ENCODE measurements at places on chromosomes 6 and 20.

- no peak for DNase-seq
These were observed 32.4 kb downstream of the VAPB start for GRCh38 chr20:58421497-58421850.

DNA sequence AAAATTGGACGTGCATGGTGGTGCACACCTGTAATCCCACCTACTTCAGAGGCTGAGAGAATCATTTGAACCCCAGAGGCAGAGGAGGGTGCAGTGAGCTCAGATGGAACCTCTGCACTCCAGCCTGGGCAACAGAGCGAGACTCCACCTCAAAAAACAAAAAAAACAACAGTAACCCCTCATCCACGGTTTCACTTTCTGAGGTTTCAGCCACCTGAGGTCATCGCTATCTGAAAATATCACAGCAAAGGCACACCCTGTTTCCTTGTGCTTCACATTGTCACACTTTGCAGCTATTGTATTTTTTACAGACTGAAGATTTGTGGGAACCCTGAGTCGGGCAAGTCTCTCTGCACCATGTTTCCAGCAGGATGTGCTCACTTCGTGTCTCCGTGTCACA lies 54.1 kb upstream of the FOXQ1 start:
- no peak for DNase-seq

- DNase-seq = no peak
These were observed 185.2 kb upstream of the GMDS start for GRCh38 chr6:2430612-2431011.

- DNase-seq = no peak
These were observed 180.4 kb upstream of the JARID2 start for GRCh38 chr6:15065261-15065989.

DNA sequence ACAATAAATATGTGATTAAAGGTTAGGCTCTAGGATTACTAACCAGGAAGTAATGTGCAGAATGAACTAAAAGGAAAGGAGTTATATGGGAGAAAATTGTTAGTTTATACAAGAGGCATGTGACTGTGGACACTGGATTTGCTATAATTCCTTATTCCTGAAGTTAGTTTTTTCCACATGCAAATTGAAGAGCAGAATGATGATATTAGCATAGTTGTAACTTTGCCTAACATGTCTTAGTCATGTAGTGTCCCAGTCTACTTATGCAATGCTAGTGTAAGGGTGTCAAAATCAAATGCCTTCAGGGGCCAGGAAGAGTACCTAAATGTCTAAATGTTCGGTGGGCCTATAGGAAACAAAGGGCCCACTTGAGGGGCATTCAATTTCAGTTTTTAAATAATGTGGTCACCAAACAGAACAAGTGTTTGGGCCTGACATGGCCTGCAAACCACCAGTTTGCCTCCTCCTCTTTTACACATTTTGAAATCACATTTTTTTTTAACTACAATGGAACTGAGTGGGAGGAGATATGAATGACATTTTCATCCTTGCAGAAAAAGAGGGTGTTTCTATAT lies 28.0 kb upstream of the CEP85L start:
- no peak for DNase-seq

- no peak for DNase-seq
These were observed 288.7 kb downstream of the RNF144B start for GRCh38 chr6:18675881-18676280.

DNA sequence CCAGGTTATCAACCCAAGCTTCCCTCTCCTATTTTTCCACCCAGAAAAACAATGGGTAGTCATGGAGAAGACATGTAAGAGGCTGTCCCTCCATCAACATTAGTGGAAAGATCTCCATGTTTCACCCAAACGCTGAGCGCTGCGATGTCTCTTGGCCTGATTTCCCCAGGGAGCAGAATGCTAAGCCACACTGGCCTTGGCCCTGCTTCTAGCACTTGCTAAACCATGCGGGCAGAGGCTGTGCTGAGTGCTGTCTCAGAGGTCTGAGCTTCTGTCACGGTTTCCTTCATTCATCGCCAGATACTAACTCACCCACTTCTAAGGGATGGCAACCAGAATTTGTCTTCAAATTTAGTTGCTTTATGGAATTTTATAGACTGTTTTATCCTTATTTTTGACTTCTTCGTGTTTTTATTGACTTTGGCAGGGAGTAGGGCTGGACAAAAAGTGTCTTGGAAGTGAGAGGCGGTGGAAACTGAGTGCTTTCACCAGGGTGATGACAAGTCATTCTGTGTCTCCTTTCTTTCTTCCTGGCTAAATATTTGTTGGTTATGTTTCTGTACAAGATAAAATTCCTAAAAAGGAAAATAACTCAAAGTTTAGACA lies 181.4 kb upstream of the UST start:
- no peak for DNase-seq

DNA sequence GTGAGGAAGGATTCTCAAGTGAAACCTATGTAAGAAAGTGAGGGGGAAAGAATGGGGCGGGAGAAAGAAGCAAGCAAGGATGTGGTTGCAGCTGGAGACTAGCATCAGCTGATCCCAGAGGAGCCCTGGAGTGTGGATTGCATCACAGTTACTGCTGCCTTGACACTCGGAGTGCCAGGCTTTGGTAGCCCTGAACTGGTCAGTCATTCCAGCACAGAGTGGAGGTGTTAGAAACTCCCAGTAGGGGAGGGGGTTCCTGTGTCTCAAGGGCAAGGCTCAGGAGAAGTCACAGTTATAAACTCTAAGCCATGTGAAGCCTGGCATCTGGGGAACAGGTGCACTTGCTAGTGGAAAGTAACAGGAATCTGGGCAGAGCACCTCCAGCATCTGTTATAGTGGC lies 23.5 kb downstream of the SNAP25 start:
- DNase-seq = no peak

GRCh38 chr20:869606-870005 lies 36.1 kb downstream of the FAM110A start:
- DNase-seq = no peak

GRCh38 chr6:14412026-14412425 lies 294.5 kb downstream of the CD83 start:
- DNase-seq = no peak

- DNase-seq = no peak
These were observed 252.9 kb upstream of the RUNX2 start for GRCh38 chr6:45075246-45075645.

DNA sequence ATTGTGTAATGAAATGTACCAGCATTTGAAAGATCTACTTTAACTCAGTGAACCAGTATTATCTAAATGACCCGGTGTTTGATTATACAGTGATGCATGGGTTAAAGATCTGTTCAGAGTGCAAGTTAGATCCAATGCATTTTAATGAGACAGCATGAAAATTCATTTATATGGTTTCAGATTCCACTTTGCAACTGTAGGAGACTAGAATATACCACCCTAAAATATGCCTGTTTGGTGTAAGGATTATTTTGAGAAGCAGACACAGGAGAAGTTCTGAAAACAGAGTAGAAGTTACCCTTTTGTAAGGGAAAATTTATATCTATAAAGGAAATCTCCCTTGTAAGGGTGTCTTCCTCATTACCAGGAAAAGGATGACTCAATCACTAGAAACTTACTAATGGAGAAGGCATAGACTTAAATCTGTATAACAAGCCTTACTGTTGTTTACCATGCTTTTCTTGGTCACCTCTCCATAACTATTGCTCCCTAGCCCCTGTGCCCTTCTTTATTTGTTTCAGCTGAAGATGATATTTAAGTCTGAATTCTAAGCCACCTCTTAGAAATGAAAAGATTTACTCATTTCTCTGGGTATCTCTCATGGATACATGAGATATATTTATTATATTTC lies 105.4 kb downstream of the NCOA3 start:
- peak; percentile 66 for DNase-seq

DNA sequence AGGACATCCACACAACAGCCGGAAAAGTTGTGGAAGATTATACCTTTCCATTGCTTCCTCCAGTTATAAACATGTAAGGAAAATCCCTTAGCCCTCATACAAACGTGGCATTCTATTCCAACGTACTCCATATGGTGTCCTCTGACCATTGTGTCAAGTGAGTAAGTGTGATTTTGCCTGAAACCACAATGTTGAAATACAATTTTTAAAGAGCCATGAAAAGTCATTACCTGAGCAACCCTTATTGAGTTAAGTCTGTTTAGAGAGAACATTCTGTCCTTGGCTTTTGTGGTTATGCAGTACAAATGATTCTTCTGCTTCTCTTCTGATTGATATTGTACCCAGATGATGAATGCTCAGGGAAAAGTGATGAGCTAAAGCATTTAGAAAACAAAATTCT lies 530.1 kb downstream of the HAO1 start:
- DNase-seq = no peak

DNA sequence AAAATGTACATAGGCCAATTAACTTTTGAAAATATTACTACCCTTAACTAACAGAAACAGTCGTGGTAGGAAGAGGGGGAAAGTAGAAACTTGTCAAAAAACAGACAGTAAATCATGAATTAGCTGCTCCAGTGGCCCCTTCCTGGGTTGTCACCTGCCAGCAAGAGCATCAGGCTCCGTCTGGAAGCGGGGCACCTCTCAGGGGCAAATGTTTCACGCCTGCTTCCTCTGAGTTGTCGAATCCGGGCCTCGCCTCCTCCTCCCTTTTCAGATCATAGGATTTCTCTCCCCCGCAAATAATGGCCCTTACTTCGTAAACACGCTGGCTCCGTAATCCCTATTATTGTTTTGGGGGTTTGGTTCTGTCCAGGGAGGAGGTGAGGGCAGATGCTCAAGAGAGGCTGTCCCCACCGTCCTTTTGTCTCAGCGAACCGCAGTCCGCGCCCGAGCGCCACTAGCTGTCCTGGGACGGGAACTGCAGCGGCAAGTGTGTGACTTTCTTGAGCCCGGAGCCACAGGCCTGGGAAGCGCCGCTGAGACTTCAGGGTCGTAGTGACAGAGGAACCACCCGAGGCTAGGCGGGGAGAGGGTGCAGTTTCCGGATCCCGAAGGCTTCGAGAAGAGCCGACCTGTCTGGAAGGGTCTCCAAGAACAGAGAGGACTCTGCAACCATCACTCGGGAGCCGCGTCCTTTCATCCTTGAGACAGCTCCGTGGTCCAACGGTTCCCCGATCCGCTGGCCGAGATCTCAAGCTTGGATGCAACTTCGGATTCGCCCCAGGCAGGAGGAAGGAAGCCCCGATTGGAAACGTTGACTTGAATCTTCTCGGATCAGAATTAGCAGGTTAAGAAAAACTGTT lies 214.5 kb upstream of the ZNF184 start:
- DNase-seq = peak; percentile 94

- DNase-seq = no peak
These were observed 544.9 kb upstream of the CITED2 start for GRCh38 chr6:139919107-139920026.

- no peak for DNase-seq
These were observed 130.6 kb downstream of the TBX18 start for GRCh38 chr6:84633771-84634170.

GRCh38 chr6:90035047-90035723 lies 140.9 kb downstream of the GJA10 start:
- no peak for DNase-seq

- DNase-seq = peak; percentile 47
These were observed 36.9 kb upstream of the TRAF3IP2 start for GRCh38 chr6:111642463-111643158.

GRCh38 chr6:14974792-14975470 lies 270.9 kb upstream of the JARID2 start:
- no peak for DNase-seq

- DNase-seq = no peak
These were observed 698.0 kb upstream of the POU3F2 start for GRCh38 chr6:98136333-98136732.

GRCh38 chr20:32477594-32478512 lies 107.3 kb downstream of the NOL4L start:
- no peak for DNase-seq

- DNase-seq = no peak
These were observed 34.0 kb upstream of the NXT1 start for GRCh38 chr20:23316626-23317025.

GRCh38 chr20:9427430-9428291 lies 86.7 kb upstream of the LAMP5 start:
- no peak for DNase-seq

GRCh38 chr20:49186535-49187329 lies 1.4 kb downstream of the STAU1 start:
- peak; percentile 71 for DNase-seq

DNA sequence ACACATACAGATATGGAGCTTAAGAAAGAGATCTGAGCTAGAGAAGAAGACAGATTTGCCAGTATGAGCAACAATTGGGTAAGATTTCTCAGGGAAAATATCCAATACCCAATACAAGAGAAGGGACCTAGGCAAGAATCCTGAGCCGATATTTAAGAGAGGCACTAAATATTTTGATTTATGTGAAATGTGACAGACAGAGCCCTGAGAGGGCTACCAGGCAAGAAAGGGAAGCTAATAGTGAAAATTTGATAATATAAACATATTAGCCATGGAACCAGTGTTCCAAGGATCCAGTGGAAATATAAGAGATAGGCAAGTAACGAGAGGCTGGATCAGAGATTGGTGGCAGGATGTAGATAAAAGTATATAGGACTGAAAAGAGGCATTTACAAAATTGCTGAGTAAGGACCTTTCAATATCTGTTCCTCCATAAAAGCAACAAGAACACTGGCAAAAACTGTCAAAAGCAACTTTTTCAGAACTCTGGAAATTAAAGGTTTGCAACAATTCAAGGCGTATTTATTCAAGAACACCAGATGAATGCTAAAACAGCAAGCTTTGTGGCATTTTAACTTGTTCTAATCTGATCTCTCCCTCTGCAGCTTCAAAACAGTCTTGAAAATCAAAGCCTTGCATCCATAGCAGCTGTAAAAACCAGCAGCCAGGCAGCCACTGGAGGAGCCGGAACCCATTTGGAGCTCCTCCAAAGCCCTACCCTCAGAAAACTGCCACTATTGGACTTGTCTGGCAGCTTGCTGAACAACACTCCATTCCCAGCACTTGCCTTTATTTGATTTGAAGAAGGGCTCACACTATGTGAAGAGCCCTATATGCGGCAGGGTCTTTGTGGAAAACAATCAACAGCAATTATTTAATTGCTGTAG lies 58.8 kb downstream of the REV3L start:
- DNase-seq = no peak

DNA sequence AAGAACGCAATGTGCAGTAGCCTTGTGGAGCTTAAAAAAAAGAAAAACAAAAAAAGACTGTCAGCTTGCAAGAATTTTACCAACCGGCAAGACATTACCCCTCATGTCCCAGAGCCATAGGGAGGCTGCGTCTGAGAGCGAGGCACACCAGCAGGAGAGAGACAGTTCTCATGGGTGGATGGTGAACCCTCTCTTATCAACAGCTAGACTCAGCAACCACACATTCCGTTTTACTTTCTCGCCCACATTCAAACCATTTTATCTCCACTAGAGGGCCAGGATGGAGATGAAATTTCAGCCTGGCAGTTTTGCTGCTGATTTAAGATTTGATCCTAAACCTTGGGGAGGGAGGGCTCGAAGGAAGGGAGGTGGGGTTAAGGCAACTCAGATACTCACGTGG lies 247.0 kb downstream of the ATXN1 start:
- DNase-seq = peak; percentile 64

DNA sequence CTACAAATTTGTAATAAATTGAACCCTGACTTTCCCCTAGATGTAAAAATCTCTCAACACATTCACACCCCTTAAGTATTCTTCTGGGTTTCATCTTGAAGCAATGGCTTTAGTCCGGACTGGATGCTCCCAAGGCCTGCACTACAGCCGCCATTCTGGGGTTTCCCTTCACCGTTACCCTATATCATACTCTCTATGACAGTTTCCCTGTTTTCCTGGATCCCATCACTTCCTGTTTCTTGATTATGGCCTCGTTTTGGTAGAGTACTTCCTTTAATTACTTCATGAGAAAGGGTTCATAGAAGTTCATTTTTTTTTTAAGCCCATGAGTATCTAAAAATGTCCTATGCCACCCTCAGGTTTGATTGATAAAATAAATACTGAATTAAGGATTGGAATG lies 11.7 kb downstream of the FIG4 start:
- no peak for DNase-seq

- no peak for DNase-seq
These were observed 311.3 kb upstream of the FERMT1 start for GRCh38 chr20:6434131-6434530.

Data from activated CD4-positive, alpha-beta T cell treated with anti-CD3 and anti-CD28 coated beads, Interleukin-10, Interleukin-2, amounts not matched to agents 100 ng/mL and 50 ng/mL, durations not matched to agents 16 hours and 8 hours (primary cell).